ENCODE measurements at places on chromosomes 1 and 21.

GRCh38 chr1:37448185-37448584 is 26.2 kb upstream of the ZC3H12A start:
- no peak for DNase-seq

GRCh38 chr1:173532237-173532636 is 55.1 kb downstream of the PRDX6 start:
- DNase-seq: no peak

GRCh38 chr1:5519366-5520135 is 472.7 kb downstream of the NPHP4 start:
- peak; percentile 28 for DNase-seq

GRCh38 chr1:167669209-167670124 is 39.4 kb downstream of the RCSD1 start:
- DNase-seq: no peak

Data from natural killer cell treated with Interleukin-12 subunit alpha and Interleukin-12 subunit beta and Interleukin-15 and Interleukin-18, amount 100 ng/mL, for 72 hours (primary cell).